ENCODE measurements at places on chromosomes 13 and 19. TPM values are rescaled to one million over a fixed set of nuclear protein-coding genes. Genes with fewer than 3 reads are reported as not detected.

ZNF329 gene
- polyA plus RNA-seq = 2.3 TPM

ZNF536 gene
- 0.07 TPM for polyA plus RNA-seq

ZNF527 gene
- 1.8 TPM for polyA plus RNA-seq

IFNL1 gene
- 0.17 TPM for polyA plus RNA-seq

PTGIR gene
- 9.6 TPM for polyA plus RNA-seq

CEACAM5 gene
- 5.6 TPM for polyA plus RNA-seq

ZNF724 gene
- polyA plus RNA-seq = 0.71 TPM
